ENCODE measurements at places on chromosomes 13 and 19.

DNA sequence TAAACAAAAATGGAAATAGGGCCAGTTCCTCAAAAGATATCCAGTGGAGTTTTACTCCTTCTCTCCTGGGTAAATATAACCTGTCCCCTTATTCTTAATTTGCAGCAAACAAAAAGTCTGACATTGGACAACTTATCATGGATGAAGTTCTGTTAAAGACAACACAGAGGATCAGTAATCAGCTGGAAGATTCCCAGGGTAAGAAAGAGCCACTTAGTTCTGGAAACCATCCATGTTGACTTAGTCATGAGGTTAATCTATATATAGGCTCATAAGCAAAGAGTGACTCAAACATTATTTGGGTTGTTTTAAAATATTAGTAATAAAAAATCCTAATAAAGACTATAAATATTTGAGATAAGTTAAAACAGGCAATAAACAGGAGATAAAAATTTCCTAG is 40.5 kb upstream of the EBPL start:
- no peak for DNase-seq

DNA sequence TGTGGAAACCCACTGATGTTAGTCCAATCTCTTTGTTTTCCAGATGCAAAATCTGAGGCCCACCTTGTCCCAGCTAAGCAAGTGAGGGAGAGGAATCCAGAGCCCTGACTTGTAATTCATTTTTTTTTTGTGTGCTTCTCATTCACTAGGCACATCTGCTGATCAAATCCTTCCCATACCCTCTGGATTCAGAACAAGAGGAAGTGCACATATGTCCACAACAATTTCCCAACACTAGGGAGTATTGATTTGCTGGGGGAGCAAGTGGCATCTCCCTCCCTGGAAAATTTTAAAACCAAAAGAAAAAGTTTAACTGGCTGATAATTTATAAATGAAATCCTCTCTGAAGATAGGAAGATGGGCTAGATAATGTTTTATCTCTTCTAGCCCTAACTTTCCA is 94.6 kb upstream of the RFC3 start:
- no peak for DNase-seq

- no peak for DNase-seq
These were observed 1.8 kb upstream of the IFI30 start for GRCh38 chr19:18171605-18172327.

DNA sequence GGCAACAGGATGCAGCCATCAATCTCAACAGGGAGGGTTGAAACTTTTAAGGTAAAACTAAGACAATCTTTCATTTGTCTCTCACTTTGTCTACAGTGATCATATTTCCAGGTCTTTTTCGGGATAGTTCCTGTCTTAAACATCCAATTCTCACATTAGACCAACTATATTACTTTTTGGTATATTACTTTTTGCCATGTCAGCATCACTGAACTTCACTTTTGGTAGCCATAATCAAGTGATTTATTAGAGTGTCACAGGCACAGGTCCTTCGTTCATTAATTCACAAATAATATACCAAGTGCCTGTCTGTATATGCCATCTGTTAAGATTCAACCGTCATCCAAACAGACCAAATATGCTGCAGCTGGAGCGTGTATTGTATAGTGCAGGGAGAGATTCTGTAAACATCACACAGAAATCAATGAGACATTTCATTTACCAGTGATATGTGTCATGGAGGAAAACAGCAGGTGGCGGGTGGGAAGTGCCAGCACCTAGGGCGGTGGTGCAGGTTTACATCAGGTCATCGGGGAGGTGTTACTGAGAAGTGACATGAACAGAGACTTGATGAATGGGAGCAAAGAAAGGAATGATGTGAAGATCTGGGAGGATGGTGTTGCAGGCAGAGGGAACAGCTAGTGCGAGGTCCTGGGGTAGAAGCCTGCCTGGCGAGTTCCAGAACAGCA is 24.9 kb downstream of the ARHGEF7 start:
- DNase-seq: no peak
